ENCODE measurements at places on chromosomes 12 and 14.

DNA sequence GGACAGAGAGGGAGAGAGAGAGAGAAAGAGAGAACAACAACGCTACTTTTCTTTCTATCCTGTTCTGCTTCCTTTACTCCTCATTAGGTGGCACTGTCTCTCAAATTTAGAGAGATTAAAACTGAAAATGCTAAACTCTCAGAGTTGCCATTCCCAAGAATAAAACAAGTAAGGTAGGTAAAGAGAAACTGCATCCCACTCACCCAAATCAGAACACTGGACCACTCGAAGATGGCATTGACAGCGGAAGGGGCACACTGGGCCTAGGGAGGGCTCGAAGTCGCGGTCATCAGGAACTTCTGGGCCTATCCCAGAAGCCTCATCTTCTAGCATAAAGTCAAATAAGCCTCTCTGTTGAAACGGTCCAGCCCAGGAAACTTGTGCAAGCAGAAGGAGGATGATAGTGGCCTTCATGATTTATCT is 4.5 kb downstream of the DCN start:
- no peak for DNase-seq

GRCh38 chr14:79090641-79091180 is 920.5 kb downstream of the NRXN3 start:
- no peak for DNase-seq

GRCh38 chr14:62102349-62102725 is 340.1 kb downstream of the SNAPC1 start:
- no peak for DNase-seq

DNA sequence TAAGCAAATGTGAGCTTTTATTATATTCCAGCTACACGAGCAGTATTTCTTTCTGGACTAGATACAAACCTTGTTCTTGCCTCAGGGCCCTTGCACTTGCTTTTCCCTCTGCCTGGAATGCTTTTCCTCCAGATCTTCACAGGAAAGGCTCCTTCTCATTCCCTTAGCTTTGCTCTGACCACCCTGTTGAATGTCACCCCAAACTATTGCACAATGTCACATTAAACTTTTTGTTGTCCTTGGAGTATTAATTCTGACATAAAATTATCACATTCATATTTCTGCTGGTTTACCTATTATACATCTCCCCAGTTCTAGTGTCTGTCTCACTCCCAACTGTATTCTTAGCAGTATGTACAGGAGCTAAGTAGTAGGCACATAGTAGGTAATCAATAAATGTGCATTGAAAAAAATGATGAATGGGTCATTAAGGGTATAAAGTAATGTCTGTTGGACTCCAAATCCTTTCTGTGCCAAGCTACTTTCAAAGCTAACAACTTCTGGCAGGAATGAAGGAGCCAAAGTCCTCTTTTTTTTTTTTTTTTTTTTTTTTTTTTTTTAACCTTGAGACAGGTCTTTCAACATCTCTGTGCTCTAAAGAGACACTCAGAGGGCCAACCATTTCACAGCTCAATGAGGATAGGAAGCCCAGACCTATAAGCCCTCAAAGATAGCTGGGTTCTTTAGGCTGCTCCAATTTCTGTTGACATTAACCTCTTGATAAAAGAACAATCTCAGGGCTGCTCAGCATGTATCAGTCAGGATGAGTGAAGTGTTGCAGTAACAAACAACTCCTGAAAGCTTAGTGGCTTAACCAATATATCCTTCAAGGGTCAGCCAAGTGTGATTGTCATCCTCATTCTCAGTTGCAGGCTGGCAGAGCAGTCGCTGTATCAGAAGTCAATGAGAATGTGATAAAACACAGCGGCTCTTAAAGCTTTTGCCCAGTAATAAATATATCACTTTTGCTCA is 424.4 kb upstream of the TBX3 start:
- DNase-seq = no peak

- no peak for DNase-seq
Measured at GRCh38 chr14:101950100-101950499, 14.3 kb upstream of the DYNC1H1 start.

GRCh38 chr12:93025145-93026103 is 96.3 kb upstream of the EEA1 start:
- DNase-seq = no peak

DNA sequence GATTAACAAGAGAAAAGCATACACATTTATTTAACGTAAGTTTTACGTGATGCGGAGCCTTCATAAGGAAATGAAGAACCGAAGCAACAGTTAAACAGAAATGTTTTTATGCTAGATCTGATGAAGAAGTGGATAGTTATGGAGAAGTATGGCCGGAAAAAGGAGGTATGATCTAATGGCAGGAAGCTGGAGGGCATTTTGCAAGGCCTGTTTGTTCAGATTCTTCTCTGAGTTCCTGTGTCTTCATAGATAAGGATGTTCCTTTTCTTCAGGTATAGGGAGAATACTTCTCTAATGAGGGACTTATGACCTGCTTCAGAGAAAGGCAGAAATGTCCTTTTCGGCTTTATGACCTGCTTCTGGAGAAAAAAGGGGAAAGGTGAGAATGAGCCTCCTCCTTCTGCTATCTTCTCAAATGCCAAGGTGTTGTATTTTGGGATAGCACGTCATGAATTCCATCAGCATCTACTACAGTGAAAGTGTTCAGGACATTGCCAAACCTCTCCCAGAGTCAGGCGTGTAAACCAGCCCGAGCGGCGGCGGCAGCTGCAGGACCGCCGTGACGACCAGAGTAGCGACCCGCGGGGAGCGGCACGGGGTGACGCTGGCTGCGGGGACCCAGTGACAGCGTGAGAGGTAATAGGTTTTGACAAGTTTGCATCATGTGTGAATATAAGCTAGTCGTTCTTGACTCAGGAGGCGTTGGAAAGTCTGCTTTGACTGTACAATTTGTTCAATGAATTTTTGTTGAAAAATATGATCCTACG is 33.7 kb upstream of the SGPP1 start:
- DNase-seq = no peak

- DNase-seq = no peak
Measured at GRCh38 chr12:32896432-32897280, at the start of gene PKP2. Gene PKP2, minus strand, starts transcription at chr12:32896777. Its CDS starts 46 bp downstream, at chr12:32896731.

GRCh38 chr12:105640761-105641160 is 310.3 kb downstream of the C12orf75 start:
- DNase-seq = no peak

GRCh38 chr14:51547260-51547659 is 104.5 kb upstream of the FRMD6 start:
- no peak for DNase-seq

GRCh38 chr14:85542623-85543022 is 12.7 kb downstream of the FLRT2 start:
- no peak for DNase-seq

- DNase-seq = no peak
Measured at GRCh38 chr14:105224845-105225570, 23.3 kb upstream of the BTBD6 start.

DNA sequence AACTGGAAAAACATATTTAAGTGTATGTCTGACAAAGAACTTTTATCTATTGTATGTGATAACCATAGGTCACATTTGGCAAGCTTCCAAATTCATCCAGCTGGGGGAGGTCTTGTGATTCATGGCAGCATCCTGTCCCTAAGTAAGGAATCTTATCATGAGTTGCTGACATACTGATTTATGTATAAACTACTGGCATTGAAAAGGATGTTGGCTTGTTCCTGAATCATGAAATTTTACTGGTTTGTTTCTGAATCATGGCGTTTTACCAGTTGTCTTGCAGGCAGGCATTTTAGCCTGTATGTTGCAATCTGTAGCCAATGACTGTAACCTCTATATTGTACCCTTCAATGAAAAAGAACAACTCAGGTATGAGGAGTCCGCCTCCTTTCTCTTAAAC is 244.8 kb downstream of the IPO8 start:
- DNase-seq = no peak

Measured in activated T-helper 1 cell treated with Interleukin-2 at 50 U/mL for 16 hours (primary cell).